DMS79 treated with DMSO at 0.1 percent for 48 hours (cell line): ENCODE measurements at places on chromosomes 2 and 18.

GRCh38 chr18:13120983-13121441, 97.5 kb upstream of the LDLRAD4 start:
- DNase-seq = no peak

- no peak for DNase-seq
Measured at GRCh38 chr2:114222344-114222743, 220.1 kb upstream of the DPP10 start.

DNA sequence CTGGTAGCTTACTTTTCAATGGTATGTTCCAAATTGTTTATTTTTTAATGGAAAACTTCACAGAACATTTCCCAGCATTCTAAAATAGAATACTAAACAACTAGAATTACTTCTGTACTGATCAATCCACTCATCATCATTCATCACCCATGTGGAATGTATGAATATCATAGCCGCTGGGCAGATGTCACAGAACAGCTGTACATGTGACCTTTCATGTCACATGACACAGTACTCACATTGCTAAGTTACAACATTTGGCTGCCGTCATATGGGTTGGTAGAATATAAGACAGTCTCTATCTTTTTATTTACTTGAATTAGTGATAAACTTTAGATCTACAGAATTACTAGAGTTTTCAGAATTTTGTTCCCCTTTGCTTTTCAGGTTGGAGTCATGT, 387.6 kb downstream of the ZEB2 start:
- no peak for DNase-seq

GRCh38 chr2:195477248-195477995, 179.6 kb upstream of the SLC39A10 start:
- DNase-seq = no peak

GRCh38 chr18:31061945-31062344, 19.4 kb upstream of the DSC3 start:
- DNase-seq = no peak
